ENCODE measurements at places on chromosomes 12 and 14. TPM values are rescaled to one million over a fixed set of nuclear protein-coding genes. Genes with fewer than 3 reads are reported as not detected.

CCNT1 gene
- total RNA-seq = 17.7 TPM

- no peak for DNase-seq
These were observed 223.5 kb downstream of the MSRB3 start for GRCh38 chr12:65501935-65502334.

DNA sequence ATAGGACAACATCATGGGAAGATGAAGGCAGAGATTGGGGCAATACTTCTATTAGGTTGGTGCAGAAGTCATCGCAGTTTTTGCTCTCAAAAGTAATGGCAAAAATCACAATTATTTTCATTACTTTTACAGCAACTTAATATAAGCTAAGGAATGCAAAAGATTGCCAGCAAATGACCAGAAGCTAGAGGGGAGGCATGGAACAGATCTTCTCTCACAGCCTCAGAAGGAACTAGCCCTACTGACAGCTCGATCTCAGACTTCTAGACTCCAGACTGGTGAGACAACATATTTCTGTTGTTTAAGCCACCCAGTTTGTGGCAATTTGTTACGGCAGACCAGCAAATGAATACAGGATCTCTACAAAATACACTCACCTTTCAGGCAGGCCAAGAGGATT, 348.5 kb upstream of the TBX3 start:
- no peak for DNase-seq

- DNase-seq = no peak
These were observed 128.6 kb downstream of the PTCSC3 start for GRCh38 chr14:36047912-36048311.

GRCh38 chr12:104516821-104517220, 60.1 kb downstream of the CHST11 start:
- no peak for DNase-seq

DNA sequence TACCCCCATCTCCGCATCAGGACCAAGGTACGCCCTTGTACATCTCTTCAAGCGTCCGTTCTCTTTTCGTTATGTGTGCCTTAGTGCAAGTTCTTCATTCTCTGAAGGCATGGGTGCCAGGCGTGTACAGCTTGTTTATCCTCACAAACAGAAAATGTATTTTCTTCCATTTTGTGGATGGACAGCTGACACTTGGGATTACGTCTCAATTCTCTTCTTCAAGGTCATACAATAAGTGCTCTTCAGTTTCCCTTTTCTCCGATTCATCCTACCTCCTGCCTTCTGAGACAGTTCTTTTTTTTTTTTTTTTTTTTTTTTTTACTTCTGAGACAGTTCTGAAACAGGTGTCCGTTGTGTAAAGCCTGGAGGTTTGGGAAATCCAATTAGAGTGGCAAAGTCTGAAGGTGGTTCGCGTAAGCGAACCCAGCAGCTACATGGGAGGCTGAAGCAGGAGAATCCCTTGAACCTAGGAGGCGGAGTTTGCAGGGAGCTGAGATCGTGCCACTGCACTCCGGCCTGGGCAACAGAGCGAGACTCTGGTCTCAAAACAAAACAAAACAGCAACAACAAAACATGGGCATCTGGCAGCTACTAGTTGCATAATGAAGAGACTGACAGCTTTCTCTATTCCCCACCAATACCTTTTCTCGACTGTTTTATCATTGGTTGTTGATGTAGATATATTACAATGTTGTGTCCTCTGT, 734 bp downstream of the COX6A1 start:
- peak; percentile 11 for DNase-seq

DNA sequence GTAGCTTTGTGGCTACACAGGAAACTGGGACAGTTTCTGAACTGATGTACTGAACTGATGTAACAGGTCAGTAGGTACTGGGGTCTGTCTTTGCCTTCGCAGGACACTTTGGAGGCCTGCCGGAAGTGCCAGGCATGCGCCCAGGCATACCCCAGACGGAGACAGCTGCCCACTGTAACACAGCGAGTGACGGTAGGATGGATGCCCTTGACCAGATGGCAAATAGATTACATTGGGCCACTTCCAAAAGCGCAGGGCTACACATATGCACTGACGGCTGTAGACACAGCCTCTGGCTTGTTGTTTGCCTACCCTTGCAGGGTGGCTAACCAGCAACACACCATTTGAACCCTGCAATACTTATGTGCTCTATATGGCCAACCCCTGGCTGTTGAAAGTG, 94.1 kb upstream of the TMPO start:
- no peak for DNase-seq

DNA sequence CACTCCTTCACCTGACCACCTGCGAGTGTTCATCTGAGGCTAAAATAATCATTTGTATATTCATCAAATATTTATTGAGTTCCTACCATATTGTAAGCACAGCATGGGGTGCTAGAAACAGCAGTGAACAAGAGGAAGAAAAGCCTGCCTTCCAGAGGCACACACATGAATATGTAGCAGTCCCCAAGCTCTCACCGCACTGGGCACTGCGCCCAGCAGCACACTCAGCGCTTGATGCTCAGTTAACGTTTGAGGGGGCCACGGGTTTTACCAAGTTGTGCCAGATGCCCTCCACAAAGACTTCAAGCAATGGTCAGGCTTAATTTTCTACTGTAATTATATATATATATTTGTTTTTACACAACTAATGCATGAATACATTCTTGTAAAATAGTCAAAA, 52.0 kb downstream of the HELB start:
- no peak for DNase-seq

DNA sequence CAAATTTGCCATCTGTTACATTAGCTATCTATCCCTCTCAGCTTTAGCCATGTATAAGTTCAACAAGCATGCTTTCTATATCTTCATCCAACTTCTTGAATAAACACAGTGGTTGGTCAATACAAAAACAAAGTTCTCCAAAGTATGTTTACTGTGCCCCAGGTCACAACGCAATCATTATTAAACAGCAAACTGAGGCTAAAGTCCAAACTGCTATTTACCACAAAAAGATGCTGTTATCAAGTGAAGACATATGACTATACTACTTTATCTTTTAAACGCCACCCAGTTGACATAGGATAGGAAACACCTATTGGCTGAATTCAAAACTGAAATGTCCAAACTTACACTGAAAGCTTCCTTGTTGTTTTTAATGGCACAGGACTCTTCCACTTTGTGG, 11.7 kb downstream of the ZCCHC8 start:
- no peak for DNase-seq

- DNase-seq = no peak
These were observed 143.1 kb downstream of the PCNX1 start for GRCh38 chr14:71050227-71050823.

DNA sequence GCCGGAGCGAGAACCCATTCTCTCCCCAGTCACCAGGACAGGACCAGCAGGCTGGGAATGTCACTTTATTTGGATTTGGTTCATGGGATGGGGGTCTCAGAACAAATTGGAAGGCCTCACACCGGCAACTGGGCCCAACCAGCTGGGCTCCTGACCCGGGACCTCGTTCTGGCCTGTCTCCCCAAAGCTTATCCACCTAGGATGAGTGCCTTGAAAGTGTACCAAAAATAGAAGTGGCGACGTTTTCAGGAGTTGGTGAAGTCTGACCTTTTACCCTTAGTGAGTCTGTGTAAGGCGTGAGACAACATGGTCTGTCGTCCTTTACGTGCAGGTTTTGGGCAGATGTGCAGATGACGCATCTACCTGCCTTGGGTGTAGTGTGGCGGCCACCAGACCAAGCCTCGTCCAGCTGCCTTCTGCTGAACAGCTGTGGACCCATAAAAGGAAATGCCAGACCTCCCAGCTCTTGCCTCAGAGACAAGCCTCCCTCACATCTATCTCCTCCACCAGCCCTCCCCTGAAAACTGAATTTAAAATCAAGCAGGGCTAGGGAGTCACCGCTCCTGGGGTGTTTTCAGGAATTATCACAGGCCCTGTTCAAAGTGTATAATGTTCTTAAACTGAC, 36.6 kb upstream of the CLMN start:
- DNase-seq = no peak

GRCh38 chr12:14931359-14931758, 7.0 kb downstream of the ERP27 start:
- no peak for DNase-seq

DNA sequence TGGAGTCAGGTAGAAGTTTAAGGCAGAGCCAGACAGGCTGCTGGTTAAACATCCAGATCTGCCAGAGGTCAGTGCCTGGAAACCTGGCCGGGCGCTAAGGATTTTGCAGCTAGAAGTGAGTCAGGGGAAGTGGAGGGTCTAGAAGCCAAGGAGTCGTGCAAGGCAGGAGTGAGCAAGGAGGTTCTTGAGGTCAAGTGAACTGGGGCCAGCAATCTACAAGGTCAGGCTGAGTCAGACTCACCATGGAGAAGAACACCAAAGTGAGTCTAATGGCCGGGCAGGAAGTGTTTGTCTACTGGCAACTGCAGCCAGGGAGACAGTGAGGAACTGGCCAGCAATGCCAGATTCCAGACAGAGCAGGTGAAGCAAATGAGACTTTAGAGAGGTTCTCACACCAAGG, 628.2 kb downstream of the ETNK1 start:
- DNase-seq = no peak

GRCh38 chr12:52200086-52200780, 8.4 kb upstream of the KRT80 start:
- DNase-seq = no peak

DNA sequence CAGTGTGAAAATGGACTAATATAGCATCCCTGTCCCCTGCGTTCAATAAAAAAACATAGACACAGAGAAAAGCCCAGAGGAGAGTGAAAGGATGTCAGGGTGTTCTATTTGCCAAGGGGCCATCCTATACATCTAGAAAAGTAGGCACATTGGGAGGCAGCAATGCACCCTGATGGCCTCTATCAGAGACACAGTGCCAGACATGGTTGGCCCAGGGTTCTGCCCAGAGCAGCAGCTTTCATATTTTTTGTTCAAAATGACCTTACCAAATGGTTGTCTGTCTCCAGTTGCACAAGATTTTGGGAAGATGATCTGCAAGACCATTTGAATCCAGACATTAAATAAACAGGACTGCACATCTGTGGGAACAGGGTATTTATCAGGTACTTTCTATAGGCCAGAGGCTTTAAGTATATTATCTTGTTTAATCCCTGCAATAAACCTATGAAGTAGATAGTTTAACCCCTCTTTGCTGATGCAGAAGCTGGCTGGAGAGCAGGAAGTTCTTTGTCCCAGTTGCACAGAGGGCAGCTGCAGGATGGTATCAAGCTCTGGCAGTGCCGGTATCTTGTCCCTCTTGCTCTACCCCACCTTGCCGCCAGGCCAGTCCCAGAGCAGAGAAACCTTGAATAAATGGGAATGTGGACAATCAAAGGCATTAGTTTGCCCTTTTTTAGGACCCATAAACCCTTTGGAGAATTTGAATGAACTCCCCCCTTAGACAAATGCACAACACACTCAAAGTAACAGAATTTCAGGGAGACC, 171.8 kb upstream of the PWP1 start:
- no peak for DNase-seq

CCDC88C gene
- 14.2 TPM for total RNA-seq

- DNase-seq = no peak
These were observed 39.9 kb downstream of the SLC25A47 start for GRCh38 chr14:100363053-100363452.

ETNK1 gene
- 39.3 TPM for total RNA-seq

DNA sequence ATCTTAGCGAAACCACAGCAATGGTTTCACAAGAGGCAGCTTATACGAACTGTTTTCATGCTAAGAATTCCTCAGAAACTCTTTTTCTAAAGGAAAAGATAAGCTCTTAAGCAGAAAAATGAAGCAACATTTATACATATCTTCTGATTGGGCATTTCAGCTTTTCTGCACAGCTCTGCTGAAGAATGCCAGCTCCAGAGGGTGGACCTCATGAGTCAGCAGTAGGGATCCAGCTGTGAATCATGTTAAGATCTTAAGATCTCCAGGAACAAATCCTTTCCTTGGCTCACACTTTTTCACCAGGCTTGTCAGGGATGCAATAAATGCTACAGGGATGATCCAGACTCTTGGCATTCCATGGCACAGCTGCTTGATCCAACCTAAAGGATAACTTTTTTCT, 477.1 kb upstream of the CCDC196 start:
- DNase-seq = no peak

DPF3 gene
- 0.38 TPM for total RNA-seq

GRCh38 chr14:20720741-20721140, 24.9 kb upstream of the EDDM3A start:
- DNase-seq = no peak

KRT6C gene
- total RNA-seq = not detected

DNA sequence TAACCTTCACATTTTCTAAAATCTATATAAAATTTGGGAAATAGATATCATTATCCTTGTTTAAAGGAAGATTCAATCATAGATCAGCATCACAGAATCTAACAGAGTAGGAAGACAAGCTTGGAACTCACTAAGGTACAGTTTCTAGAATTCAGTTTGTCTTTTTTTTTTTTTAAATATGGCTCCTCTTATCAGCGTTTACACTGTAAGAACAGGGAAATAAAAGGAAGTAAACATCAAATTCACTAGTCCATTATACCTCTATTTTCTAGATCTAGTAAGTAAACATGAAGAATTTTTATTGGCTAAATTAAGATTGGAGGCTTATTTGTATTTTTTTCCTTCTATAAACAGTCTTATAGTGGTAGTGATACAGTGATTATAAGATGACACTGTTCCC, 144.9 kb downstream of the LRIG3 start:
- no peak for DNase-seq
